ENCODE measurements at places on chromosomes 7 and 10.

DNA sequence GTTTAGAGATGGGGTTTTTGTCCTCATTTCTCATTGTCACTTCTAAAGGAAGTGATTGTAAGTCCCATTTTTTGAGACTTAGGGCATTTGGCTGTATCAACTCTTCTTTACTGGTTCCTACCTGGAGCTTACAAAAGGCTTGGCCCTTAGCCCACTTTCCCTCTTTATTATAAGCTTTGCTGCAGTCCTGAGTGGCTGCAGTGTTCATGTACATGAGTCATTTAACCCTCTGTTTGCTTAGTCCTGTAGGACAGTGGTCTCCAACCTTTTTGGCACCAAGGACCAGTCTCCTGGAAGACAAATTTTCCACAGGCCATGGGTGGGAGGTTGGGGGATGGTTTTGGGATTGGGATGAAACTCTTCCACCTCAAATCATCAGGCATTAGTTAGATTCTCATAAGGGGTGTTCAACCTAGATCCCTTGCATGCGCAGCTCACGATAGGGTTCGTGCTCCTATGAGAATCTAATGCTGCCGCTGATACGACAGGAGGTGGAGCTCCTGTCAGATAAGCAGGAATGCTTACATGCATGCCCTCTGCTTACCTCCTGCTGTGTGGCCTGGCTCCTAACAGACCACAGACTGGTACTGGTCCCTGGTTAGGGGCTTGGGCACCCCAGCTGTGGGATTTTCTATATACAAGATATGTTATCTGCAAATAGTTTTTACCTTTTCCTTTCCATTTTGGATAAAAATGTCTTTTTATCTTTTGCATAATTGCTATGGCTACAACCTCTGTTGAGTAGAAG lies 99.7 kb downstream of the CCSER2 start:
- DNase-seq = no peak

GRCh38 chr10:32005050-32005449 lies 51.2 kb downstream of the KIF5B start:
- peak; percentile 48 for DNase-seq

DNA sequence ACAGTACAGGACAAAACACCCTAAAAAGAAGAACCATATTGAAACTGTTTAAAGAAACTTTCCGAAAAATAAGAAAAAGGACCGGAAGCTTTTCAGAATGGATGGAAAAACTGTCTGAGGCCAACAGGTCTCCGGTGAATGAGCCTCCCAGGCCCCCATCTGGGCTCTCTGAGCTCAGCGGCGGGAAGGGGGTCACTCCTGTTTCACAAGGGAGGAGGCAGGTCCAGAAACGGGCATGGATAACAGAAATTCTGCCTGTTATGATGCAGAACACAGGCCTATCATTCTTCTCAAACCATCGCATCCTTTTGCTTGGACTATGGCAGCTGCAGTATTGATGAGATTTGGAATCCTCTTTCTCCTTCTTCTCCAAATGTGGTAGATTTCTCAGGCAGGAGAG lies 58.9 kb upstream of the SHH start:
- DNase-seq = no peak

DNA sequence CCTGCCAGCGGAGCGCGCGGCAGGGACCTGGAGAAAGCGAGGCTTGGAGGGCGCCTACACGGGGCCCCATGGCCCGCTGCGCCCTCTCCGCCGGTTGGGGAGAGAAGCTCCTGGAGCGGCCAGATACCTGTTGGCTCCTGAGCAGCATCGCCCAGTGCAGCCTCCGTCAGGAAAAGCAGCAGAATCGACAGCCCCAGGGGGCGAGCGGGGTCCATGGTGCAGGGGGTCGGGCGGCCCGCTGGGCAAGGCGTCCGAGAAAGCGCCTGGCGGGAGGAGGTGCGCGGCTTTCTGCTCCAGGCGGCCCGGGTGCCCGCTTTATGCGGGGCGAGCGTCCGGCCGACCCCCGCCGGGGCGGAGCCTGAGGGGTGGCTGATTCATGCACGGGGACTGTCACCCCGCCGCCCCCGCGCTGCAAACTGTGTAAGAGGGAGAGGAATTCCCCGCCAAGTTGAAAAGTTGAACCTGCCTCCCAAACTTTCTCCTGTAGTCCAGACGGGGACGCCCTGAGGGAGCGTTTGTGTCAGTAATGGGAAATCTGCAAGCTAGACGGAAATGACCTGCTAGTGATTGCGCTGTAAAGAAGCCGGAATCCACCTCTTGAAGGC lies at the start of gene TFPI2:
Gene TFPI2, minus strand, starts transcription at position 290 of the 605 bp plus-strand sequence. Its CDS starts 75 bp downstream, at position 215.
- DNase-seq = peak; percentile 78

DNA sequence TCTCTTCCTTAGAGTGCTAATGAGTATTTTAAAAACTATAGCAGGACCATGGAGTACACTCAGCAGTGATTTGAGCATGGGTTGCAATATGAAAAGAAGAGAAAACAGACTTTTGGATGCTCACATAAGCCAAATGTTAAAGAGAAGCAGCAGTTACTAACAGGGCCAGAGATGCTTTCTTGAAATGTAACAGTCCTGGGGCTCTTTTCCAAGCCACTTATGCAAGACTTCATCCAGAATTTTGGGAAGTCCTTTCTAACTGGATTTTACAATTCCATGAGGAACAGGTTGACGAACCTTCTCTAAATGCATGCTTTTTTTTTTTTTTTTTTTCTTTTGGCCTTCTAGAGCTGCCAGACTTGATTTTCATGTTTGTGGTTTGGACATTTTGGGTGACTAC lies 282.0 kb downstream of the SEC23IP start:
- DNase-seq = no peak

GRCh38 chr7:99707096-99707495 lies 27.3 kb upstream of the CYP3A5 start:
- DNase-seq = peak; percentile 11

GRCh38 chr7:45684910-45685618 lies 110.9 kb downstream of the ADCY1 start:
- DNase-seq = no peak

GRCh38 chr10:50375051-50375452 lies 123.7 kb upstream of the ASAH2 start:
- no peak for DNase-seq

- no peak for DNase-seq
These were observed 88.3 kb upstream of the CACUL1 start for GRCh38 chr10:118842843-118843624.

GRCh38 chr7:119270045-119270464 lies 1002.9 kb upstream of the KCND2 start:
- DNase-seq = peak; percentile 59

- no peak for DNase-seq
These were observed 238.7 kb downstream of the CDK14 start for GRCh38 chr7:90834771-90835170.

DNA sequence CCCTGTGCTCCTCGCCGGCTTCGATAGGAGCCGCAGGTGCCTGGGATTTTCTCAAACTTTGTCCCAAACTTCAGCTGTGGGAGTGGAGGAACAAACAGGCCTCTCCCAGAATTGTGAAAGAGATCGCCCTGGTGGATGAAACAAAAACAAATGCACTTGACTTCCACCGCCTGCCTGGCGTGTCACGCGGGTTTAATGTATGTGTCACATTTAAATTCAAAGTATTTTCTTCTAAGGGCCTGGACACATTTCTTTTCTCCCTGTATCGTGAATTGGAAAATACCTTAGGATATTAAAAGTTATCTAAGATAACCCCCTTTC lies 694 bp upstream of the WASL start:
- no peak for DNase-seq

Data from retina (tissue), 1 donor.